Kidney glomerular epithelial cell (primary cell): ENCODE measurements at places on chromosomes 2 and 18.

- no peak for DNase-seq
These were observed 256.5 kb downstream of the CELF4 start for GRCh38 chr18:37309059-37309458.

GRCh38 chr2:147006736-147007141, 838.1 kb upstream of the ACVR2A start:
- no peak for DNase-seq

DNA sequence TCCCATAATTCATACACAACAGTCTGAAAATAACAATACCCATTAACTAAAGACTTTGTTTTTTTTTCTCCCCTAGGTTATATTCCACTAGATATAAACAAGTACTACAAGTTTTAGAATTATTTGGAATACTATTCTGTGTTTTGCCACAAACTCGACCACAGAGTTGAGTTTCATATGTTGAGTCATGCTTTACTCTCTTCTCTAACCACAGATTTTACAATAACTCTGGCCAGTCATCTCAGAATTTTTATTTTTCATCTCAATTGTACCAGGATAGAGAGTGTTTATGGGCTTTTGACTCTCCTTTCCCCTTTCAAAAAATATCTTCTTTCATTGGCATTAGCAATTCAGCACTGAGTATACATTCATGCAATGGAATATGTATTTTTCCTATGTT, 348.7 kb upstream of the GALNT5 start:
- DNase-seq, result peak; percentile 21

GRCh38 chr2:234733795-234734600, 217.8 kb upstream of the SH3BP4 start:
- no peak for DNase-seq

DNA sequence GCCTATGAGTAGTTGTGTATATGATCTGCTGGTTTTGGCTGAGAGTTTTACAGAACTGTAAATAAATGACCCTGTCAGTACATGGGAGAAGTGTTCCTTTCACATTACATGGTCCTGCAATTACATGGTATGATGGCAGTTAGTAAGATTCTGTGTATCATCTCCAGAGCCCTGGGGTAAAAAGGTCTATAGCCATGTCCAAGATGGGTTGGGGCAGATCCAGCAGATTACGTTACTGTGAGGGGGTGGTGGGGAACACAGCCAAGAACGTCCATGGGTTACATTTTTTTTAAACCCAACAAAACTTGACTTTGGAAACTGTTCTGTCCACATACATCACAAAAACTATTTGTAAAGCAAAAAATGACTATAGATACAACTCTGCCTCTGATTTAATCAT, 64.2 kb upstream of the LMAN1 start:
- no peak for DNase-seq

- no peak for DNase-seq
These were observed 6.7 kb upstream of the CTDSP1 start for GRCh38 chr2:218392891-218393462.

GRCh38 chr2:20961858-20962257, 82.0 kb downstream of the APOB start:
- DNase-seq, result no peak

DNA sequence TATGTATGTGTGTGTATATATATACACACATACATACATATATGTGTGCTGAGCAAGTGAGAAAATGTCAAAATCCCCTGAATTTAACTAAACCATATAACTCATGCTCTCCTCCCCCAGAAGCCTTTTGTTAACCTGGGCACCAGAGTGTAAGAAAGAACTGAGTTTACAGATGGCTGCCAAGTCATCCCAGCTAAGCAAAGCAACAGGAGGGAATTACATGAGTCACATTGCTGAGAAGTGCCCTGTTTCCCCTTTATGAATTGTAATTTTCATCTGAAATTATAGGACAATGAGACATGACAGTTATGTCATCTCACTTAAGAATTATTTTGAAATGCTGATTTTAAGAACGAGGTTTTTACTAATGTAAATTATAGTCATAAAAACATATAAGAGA, 29.9 kb downstream of the SCN7A start:
- no peak for DNase-seq

DNA sequence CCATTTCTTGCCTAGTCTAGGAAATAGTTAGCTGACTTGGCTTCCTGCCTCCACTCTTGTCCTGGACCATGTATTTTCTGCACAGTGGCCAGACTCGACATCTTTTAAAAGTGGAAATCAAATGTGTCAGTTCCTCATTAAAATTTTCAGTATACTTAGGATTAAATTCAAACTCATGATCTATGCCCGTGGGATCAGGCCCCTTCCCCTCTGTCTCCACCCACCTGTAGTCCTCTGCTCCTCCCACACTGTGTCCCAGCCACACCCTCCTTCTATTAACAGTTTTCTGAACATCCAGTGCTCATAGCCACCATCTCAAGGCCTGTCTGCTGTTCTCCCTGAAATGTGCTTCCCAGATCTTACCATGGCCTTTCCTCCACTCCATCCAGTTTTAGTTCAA, 13.3 kb downstream of the ARHGAP25 start:
- DNase-seq, result no peak

DNA sequence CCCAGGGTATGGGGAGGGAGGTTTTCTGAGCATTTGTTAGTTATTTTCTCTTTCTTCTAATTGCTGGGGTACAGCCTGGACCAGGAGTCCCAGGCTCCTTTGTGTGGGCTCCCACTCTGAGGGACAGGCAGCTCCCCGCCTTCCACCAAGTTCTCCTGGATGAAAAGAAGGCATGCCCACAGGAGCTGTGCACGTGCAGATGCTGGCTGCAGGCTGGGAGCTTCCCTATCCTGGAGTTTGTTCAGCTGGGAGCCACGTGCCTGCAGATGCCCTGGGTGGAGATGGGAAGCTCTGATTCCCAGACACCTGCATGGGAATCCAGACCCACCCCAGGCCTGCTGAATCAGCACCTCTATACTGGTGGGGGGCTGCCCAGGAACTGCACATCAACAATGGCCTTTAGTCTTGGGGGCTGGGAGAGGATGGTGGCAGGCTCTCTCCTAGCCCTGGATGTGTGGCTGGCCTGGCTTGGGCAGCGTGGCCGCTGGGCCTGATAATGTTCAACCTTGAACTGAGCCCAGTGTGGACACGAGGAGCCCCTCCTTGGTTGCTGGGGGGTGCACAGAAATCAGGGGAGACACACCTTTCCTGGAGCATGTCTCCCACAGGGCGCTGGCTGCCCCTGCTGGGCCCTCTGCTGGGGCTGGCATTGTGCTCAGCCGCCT, 233.6 kb upstream of the HS6ST1 start:
- DNase-seq, result no peak

DNA sequence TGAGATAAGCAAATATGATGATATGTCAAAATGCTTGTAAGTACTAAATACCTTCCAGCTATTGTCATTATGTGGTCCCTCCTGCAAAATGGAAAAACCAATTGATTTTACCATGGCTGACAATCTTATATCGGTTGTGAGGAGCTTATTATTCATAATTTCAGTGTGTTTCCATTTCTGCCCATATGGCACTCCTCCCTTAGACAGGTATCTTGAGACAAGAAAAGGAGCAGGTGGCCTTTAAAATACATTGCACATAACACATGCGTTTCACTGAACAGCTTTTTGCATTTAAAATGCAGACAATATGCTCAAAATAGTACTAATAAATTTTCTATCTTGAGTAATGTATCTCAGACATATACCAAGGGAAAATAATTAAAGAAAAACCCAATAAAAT, 60.2 kb upstream of the SH3RF3 start:
- no peak for DNase-seq

DNA sequence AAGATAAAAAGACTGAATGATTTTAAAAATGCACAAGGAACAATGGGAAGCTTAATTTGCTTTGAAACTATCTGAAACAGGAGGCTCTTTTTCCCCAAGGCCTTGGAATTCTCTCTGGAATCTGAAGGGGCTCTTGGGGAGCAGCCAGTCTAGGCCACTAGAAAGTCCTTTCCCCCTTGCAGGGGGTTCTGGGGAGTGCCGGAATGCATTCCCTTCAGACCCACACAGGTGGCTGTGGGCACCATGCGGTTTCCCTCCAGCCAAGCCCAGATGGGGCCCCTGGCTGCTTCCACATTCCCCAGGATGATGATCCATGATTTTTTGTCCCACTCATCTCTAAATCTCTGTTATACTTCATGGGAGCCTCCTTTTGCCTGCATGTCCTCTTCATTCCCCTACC, 10.7 kb downstream of the GPR45 start:
- no peak for DNase-seq

GRCh38 chr2:17302281-17302680, 216.0 kb downstream of the RAD51AP2 start:
- DNase-seq, result no peak

- no peak for DNase-seq
These were observed 61.9 kb downstream of the DTNA start for GRCh38 chr18:34771958-34772357.

- peak; percentile 92 for DNase-seq
These were observed at the start of gene PASK for GRCh38 chr2:241148891-241149674. Gene PASK (minus strand): TSS chr2:241149472. CDS start chr2:241143032, 6,440 bp downstream.

- DNase-seq, result no peak
These were observed 134.8 kb downstream of the SEPTIN10 start for GRCh38 chr2:109478906-109479493.

GRCh38 chr2:196176142-196176738, 4.9 kb upstream of the STK17B start:
- no peak for DNase-seq

GRCh38 chr2:158732573-158733429, 62.3 kb upstream of the DAPL1 start:
- no peak for DNase-seq

DNA sequence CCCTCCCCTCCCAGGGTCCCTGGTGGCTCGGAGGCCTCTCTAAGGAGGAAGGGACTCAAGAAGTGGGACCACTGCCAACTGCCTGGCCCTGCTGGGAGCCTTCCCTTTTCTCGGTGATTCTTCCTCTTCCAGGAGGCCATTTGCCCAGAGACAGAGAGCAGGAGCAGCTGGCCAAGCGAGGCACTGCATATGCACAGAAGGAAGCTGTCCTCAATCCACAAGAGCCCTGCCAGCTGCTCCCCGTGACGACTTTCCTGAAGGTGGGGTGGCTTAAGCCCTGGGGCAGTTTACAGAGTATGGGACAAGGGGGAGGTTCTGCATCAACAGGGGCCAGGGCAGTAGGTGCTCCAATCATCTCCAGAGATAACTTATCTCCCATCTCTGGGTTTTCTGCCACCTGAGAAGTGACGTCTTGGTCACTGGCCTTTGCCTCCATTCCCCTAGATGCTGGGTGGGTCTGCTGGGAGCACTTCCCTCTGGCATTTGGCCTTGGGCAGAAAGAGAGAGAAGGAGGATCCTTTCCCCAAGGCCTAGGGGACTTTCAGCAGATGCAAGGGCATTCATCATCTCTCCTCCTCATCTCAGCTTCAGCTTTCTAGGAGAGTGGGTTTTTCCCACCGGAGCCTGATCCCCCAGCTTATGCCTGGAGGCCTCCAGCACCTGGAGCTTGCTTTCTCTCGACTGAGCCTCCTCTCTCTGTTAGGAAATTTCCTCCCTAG, 28.5 kb downstream of the CIB4 start:
- no peak for DNase-seq

- no peak for DNase-seq
These were observed 99.0 kb downstream of the TSHZ1 start for GRCh38 chr18:75309564-75309963.

GRCh38 chr2:64213532-64214275, 69.5 kb upstream of the PELI1 start:
- DNase-seq, result no peak

DNA sequence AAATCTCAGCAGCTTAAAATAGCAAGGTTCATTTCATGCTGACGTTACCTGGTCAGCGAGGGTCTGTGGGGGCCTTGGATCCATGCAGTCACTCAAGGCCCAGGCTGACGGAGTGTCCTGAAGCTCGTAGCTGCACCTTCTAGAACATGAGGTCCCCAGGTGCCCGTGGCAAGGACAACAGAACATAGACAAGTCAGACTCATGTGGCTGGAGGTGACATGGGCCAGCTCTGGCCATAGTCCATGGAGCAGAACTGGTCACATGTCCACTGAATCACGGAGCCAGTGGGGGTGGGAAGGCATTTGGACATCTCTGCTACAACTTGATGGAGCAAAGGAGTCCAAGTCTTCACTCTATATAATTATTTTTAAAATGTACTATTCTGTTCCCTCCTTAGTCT, 233.2 kb downstream of the ACKR3 start:
- no peak for DNase-seq

- no peak for DNase-seq
These were observed 51.9 kb upstream of the NAB1 start for GRCh38 chr2:190596993-190597392.
